LoVo (cell line): ENCODE measurements at places on chromosomes 2 and 18.

- DNase-seq = no peak
Measured at GRCh38 chr2:59312029-59312428, 1070.9 kb upstream of the FANCL start.

DNA sequence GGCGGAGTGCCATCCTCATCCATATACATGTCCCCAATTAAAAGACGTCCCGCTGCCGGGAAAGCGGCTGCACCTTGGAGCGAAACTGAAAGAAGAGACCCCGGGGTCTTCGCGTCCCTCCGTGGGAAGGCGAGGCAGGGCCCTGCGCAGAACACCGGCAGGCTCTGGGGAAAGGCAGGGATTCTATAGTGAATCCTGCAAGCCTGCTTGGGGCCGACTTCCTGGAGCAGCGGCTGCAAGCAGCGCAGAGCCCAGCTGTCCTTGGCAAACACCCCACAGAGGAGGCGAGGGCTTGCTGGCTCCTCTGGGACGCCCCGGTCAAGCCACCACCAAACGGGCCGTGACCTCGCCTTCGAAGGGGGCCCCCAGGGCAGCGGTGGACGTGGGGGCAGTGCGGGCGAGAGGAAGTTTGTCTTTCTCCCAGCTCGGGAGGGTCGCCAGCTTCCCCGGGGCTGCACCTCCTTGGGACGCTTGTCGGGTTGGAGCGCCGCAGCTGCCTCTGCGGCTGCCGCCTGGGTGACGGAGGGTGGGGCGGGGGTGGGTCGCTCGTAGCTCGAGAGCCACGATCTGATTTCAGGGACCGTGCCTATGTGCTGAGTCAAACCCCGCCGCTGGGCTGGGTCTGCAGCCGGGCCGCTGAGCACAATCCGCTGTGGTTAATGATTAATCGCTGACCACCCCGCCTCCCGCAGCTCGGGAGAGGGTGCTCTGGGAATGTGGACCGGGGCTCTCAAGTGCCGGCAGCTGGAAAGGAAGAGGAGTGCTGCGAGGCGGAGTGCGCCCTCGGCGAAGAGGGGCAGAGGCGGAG is 486 bp upstream of the GPR39 start:
- peak; percentile 96 for DNase-seq

- DNase-seq = no peak
Measured at GRCh38 chr2:23050388-23050787, 334.6 kb upstream of the KLHL29 start.

DNA sequence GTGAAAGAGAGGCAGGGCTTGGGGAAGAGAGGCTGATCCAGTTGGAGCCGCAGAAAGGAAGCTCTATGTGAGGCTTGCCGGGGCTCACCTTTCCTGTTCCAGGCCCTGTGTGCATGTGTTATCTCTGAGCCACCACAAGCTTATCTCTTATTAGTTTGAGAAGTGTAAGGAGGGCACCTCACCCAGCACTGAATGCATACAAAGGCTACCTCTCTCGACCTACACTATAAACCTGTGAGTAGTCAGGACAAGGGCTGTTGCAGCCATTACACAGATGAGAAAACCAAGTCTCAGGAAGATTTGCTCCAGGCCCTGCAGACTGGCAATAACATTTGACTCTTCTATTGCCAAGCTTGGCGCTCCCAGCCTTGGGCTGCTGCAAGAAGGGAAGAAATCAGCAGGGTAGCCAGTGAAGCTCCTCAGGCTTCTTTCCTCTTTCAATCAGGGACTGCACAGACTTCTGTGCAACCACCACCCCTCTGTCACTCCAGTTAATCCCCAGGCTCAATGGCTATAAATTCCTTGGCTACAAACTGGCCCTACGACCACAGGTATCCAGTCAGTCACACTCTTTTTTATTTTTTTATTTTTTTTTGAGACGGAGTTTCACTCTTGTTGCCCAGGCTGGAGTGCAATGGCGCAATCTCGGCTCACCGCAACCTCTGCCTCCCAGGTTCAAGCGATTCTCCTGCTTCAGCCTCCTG is 73.8 kb downstream of the CLHC1 start:
- DNase-seq = no peak

DNA sequence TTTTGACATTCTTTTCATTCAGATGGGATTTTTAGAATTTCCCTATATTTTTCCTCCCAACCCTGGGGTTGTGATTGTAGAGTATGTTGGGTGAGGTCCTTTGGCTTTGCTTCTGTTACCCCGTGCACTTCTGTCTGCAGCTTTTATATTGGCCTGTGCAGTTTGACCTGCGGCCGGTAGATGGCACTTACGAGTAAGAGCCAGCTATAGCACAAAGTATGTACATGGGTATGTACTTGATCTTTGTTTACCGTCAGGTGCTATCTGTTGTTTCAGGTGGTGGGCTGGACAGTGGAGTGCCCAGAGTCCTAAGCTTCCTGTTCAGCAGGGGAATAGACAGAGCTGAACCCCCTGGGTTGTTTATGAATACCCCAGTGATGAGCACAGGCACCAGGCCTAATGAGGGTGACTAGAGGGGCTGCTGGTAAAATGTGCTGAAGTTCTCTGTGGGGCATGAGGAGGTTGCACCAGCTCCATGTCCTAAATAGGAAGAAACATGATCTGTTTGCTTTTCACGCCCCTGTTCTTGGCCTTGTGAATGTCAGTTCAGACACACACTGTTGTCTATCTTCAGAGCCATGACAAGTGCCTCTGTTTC is 58.9 kb upstream of the THUMPD2 start:
- peak; percentile 25 for DNase-seq

- no peak for DNase-seq
Measured at GRCh38 chr2:238813109-238813508, 34.8 kb upstream of the TWIST2 start.
